ENCODE measurements at places on chromosomes 2 and 18.

GRCh38 chr18:35618289-35618688 lies 36.7 kb downstream of the GALNT1 start:
- no peak for DNase-seq

DNA sequence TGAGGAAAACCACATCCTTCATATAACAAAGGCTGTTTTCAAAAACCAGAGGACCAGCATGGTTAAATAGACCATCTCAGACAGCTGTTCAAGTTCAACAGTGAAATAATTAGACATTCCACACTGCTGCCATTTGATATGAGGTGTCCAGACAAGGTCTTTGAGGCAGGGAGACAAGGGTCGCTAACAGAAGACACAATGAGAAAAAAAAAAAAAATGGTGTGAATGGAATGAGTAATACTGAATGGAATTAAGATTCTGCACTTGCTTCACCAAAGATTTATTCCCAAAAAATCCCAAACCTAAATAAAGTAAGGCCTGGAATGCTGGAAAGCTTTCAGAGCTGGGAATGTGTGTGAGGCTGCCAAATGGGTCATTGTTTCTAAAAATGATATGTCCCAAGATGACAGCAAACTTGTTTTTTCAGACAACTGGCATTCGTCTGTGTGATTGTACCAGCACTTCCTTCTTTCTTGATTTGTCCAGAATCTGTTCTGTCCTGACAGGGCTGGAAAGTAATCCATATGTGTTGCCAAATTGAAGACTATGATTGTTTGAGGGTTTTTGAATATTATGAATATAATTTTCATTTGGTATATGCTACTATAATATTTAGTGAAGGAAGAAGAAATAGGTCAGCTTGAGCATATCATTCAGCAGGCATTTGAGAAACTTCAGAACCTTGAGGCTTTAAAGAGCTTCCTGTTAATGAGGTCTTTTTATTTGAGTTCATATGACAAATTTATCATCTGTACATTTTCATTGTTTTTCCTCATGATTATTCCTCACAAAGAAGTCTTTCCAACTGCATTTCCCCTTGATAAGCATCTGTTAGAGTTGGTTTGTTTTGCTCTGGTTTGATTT lies 85.2 kb upstream of the ITGA4 start:
- no peak for DNase-seq

DNA sequence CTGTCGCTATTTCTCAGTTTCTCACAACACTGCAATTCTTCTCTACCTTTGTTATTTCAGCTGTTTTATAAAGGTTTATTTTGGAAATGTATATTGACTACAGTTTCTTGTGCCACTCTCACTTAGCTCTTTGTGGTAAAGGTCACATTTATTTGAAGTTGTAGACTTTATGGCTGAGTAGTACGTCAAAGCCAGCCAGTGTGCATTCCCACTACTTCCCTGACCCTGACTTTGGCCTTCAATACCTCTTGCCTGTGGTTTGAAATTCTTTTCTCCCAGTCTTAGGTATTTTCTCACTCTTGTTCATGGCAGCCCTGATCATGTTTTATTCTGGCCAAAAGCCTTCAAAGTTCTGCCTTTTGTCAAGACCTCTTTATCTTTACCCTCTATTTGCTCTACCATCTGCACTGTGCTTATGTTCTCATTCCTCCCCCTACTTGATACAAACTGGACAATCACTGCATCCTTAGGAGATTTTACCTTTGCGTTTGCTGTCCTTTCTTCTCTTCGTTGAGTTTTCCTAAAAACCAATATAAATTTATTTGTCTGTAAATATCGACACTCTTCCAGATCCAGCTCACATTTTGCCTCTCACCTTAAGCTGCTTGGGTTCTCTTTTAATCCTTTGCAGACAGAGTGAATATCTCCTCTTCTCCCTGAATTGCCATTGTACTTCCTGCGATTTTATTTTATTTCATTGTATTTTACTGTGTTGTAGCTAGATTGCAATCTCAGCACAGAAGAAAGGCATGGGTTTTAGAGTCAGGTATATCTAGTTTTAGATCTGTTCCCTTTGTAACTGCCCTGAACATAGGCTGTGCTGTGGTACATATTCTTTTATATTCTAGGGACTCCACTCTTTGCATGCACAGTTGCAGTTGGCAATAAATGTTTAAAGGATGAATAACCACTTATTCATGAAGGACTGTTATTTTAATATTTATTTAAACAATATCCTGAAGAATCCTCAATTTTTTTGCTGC lies 31.2 kb downstream of the GULP1 start:
- DNase-seq = no peak

GRCh38 chr2:205892251-205892655 lies 193.7 kb downstream of the INO80D start:
- no peak for DNase-seq

DNA sequence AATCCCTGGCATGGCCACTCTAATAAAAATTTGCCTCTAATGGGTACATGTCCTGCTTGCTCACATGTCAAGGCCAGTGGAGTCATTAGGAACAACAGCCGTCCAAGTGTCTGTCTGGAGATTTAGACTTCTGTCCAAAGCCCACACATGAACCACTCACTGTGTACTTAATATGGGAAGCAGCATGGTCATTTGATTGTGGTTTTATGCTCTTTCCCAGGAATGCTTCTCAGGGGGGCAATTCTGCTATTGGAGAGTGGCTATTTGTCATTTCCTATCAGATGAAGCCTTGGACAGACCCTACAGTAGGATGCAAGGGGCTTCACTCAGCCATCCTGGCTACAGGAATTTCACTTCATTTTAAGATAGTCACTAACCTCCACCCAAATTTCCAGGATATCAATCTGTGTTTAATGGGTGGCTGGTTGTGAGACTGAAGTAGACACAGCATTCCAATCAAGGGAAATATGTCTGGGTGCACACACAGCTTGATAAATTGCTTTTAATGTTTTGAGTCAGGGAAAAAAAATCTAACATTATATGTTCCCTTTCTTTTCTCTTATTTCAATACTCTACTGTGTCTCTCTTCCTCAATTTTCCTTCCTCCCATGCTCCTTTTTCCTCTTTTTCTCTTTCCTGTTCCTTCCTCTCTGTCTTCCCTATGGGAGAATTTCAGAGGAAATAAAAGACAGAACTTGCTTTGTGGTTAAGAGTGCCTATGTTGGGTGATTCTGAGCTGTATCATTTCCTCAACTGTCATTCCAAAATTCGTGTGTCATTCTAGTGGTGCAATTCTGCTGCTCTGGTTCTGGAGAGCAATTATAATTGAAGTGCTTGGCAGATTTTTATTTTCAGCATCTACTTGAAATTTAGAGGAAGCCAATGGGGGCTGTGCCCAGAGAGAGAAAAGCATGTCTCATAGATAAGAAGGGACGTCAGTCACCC lies 320.1 kb downstream of the OSR1 start:
- no peak for DNase-seq

- DNase-seq = no peak
These were observed 34.8 kb downstream of the LIPG start for GRCh38 chr18:49596687-49597086.

GRCh38 chr2:237590272-237591140 lies at the start of gene RAB17:
Gene RAB17 (minus strand): TSS chr2:237590734. CDS start chr2:237586154, 4,580 bp downstream.
- no peak for DNase-seq

DNA sequence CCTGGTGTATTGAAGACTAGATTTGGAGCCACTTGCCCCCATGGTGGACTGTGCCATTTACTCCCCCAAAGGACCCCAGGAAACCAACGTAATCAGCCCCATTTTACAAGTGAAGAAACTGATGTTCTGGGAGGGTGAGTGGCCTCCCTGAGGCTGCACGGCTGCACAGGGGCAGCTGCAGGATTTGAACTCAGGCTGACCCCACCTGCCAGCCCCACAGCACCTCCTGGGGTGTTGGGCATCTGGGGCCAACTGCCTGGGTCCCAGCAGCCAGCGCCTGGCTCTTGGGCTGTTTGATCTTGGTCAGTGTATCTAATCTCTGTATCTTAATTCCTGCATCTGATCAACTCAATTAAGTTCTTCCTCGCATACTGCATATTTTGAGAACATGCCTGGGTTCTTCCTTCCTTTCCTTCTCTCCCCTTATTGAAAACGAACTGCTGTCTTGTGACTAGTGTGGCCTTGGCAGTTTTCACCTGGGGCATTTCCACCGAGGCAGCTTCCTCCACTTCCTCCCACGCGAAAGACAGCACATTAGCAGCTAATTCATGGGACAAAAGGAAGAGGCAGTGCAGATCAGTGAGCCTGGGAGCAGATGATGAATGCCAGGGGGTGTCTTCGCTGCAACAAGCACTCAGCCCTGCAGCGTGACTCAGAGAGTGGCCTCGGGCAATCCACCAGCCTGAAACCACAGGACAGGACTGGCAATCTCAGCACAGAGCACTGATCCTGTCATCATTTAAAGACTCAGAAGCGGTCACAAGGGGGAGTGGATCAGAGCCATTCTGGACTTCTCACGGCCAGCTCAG lies 184.1 kb upstream of the RAB12 start:
- DNase-seq = no peak

GRCh38 chr2:146931109-146931508 lies 913.7 kb upstream of the ACVR2A start:
- no peak for DNase-seq

GRCh38 chr2:226981791-226982326 lies 146.0 kb downstream of the RHBDD1 start:
- peak; percentile 94 for DNase-seq

- DNase-seq = no peak
These were observed 1727.9 kb upstream of the SLC39A10 start for GRCh38 chr2:193929131-193929530.

- DNase-seq = no peak
These were observed 54.9 kb upstream of the HS6ST1 start for GRCh38 chr2:128373451-128374000.

DNA sequence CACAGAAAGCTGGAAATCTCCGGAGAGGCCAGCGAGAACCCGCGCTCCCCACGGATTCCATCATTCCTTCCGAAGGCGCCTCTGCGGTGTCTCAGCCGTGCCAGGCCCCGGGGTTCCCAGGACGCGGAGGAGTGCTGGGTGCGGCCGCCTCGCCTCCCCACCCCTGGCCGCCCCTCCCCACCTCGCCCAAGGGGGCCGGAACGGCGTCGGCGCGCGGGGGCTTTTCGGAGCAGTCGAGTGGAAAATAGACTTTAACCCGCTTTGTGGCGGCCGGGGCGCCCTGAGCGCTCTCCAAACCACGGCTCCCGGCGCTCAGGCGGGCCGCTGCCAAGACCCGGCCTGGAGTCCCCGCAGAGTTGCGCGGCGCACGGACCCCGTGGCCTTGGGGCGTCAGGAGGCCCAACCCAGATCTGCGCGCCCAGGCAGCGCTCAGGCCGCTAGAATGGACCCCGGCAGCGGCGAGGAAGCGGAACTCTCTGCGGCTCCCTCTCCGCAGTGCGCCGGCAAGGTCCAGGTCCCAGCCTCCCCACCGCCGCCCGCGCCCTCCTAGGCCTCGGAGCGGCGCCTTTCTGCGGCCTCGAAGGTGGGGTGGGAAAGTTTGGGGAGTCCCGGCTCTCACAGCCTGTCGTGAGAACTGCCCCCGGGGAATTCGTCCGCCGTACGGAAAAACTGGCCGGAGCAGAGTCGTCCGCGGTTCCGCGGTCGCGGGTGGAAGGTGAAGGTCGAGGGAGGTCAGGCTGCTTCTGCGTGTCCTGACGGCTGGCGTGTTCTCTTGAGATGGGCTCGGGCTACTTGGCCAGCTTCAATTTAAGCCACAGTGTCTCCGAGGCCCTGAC lies 1.2 kb upstream of the EMX1 start:
- peak; percentile 53 for DNase-seq

DNA sequence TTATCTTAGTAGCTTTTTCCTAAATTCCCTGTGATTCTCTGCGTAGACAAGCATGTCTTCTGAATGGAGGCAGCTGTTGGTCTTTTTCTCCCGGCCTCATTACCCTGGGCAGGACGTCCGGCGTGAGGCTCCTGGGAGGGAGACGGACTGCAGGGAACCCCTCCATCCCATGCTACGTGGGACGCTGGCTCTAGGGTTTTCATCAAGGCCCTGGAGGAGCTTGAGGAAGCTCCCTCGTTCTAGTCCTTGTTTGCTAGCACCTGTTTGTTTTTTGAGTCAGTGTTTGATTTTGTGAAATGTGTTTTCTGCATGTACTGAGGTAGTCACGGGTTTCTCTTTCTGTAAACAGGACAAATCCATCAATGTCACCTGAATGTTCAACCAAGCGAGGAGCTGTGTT lies 99.3 kb upstream of the TMEM18 start:
- DNase-seq = no peak

- DNase-seq = no peak
These were observed 387.6 kb downstream of the DCDC2C start for GRCh38 chr2:4090668-4091630.

GRCh38 chr2:215866606-215867005 lies 146.7 kb downstream of the MREG start:
- no peak for DNase-seq

DNA sequence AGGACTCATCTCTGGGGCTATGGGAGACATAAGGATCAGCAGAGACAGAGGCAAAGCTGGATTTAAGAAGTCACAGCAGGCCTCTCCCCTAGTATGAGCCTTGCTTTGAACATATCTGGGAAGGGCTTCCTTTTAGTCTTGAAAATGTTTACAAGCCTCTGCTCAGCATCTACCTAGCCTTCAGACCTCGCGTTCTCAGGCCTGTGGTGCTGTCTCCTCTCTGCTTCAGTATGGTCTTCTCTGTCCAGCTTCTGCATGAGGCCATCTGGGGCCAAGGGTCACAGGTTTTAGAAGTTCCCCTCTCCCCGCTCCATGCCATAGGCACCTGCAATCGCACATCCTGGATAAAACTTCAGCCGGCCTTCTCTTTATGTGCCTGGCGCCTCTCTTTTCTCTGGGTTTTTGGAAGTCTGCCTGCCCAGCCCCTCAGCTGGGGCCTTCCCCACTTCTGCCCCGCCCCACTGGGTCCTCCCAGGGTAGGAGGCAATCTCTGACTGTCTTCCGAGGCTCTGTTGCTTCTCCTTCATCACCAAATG lies 7.1 kb downstream of the ACTG2 start:
- no peak for DNase-seq

GRCh38 chr2:170530284-170530745 lies 184.8 kb upstream of the SP5 start:
- no peak for DNase-seq

DNA sequence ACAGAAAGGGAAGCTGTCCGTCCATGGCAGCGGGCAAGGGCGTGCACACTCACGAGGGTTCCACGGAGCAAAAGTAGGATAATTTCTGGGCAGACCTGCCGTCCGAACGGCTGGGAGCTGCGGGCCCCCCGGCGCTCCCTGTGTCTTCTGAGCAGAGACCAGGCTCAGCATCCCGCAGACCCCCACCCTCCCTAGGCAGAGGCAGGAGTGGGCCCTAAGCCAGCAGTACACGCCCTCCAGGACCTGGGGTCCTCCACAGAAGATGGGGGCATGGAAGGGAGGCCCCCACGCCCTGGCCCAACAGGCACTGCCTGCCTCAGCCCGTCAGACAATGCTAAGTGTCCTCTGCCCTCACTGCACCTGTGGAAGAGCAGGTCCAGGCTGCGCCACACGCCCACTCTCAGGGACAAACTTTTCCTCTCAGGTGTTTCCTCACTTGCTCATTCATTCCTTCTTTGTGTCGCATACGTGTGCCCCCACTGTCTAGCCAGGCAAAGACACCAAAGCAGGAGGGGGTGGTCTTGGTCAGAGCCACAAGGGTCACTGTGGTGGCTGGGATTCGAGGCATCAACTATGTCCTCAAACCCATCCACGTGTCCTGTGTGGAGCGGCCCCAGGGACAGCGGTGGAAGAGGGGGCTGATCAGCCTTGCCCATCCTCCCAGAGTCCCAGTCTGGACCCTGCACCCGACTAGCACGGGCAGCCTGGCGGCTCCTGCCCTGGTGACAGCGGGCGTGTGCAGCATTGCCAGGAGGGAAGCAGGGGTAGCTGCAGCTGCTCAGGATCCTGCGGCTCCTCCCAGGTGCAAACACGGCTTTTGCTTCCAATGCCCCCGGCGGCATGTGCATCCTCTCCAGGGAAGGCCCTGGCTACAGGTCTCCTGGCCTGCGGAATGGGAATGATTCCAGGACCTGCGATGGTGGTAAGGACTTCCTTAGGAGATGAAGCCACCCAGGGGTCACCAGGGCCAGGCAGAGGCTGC lies 2.4 kb upstream of the GPC1 start:
- DNase-seq = no peak

Data from CMK (cell line).